ENCODE measurements at places on chromosomes 6 and 20.

DNA sequence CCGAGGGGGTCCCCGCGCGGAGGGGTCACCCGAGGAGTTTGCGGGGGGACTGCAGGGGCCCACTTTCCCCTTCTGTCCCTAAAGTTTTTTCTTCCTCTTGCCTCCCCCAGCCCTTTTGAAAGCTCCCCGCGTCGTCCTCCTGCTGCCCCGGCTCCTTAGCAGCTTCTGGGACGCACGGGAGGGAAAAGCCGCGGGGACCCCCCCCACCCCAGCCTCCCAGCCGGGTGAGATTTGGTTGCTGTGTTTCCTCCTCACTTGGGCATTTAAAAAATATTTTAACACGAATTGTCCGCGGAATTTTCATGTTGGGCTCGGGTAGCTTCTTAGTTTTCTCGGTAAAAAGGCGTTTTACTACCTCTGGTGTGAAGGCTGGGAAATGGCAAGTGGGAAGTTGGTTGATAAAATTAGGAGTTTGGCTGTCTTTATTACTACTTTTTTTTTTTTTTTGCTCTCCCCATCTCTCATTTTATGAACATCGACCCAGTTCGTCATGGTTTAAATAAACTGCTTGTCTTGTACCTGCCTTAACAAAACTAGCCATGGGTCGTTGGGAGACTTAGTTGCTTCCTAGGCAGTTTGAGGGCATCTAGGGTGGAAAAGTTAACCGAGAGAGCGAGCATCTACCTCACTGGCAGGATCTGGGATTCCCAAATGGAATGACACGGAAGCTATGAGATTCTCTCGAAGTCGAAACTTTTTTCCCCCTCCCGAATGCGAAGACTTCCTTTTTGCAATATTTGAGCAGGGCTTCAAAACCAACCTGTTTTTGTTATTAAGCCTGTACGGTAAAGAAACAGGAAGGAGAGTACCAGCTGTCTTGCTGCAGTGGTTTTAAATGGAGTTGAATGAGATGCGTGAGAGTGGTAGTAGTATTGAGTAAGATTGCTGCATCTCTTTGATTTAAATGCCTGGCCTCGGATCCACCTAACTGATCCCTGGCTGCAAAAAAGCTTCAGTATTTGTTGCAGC, 868 bp downstream of the NCOA3 start:
- DNase-seq: peak; percentile 94

DNA sequence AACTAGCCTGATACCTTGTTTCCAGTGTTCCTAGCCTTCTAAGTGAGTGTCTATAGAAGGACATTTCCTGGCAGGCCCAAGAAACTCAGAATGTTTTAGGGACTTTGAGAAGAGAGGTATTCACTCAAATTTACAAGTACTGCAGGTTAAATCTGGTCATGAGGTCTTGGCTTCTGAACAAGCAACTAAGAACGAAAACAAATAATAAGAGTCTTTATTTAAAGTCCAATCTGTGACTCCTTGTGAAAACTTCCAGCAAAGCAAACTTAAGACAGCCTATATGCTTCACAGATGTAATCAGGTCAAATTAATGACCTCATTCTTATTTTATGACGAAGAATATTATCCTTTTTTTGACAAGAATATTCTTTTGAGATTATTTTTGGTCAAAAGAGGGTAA, 79.4 kb upstream of the PRSS16 start:
- DNase-seq: no peak

DNA sequence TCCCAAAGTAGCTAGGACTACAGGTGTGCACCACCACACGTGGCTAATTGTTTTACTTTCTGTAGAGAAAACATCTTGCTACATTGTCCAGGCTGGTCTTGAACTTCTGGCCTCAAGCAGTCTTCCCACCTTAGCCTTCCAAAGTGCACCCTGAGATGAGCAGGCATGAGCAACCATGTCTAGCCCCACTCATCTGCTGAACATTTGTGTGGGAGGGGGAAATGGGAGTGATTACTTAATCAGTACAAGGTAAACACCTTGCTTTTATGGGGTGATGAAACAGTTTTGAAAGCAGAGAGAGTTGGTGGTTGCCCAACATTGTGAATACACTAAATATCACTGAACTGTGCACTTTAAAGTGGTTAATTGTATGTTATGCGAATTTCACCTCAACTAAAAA, 5.3 kb downstream of the APMAP start:
- no peak for DNase-seq

DNA sequence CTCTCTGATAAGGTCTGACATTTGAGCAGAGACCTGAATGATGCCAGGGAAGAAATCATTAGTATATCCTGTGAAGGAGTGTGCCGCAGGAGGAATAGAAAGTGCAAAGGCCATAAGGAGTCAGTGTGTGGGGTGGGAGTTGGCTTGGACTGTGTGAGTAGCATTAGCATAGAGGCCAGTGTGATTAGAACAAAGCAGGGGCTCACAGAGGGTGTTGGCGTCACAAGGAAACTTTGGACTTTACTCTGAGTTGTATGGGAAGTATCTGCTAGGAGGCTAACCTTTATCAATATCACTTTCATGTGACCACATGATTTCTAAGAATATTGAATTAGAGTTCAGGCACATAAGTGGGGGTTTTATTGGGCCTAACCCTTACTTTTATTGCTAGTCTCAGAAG, 12.1 kb downstream of the TMEM200A start:
- DNase-seq: no peak

GRCh38 chr20:62999580-62999979, 7.2 kb downstream of the BHLHE23 start:
- DNase-seq: no peak

DNA sequence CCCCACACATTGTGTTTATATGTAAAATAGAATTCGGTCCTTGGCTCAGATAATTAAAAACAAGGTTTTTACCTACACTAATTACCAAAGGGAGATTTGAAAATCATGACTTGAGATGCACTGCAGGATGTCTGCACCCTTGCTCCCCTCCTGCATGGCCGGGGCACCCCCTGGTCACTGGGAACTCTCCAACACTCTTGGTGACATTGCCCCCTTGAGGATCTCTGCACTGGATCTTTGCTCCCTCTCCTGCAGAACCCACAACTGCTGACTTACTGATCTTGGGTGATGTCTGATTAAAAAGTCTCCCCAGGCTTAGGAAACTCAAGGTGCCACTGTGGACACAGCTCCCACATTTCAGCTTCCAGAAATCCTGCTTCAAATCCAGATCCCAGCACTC, 17.1 kb upstream of the CSNK2A1 start:
- DNase-seq: no peak

DNA sequence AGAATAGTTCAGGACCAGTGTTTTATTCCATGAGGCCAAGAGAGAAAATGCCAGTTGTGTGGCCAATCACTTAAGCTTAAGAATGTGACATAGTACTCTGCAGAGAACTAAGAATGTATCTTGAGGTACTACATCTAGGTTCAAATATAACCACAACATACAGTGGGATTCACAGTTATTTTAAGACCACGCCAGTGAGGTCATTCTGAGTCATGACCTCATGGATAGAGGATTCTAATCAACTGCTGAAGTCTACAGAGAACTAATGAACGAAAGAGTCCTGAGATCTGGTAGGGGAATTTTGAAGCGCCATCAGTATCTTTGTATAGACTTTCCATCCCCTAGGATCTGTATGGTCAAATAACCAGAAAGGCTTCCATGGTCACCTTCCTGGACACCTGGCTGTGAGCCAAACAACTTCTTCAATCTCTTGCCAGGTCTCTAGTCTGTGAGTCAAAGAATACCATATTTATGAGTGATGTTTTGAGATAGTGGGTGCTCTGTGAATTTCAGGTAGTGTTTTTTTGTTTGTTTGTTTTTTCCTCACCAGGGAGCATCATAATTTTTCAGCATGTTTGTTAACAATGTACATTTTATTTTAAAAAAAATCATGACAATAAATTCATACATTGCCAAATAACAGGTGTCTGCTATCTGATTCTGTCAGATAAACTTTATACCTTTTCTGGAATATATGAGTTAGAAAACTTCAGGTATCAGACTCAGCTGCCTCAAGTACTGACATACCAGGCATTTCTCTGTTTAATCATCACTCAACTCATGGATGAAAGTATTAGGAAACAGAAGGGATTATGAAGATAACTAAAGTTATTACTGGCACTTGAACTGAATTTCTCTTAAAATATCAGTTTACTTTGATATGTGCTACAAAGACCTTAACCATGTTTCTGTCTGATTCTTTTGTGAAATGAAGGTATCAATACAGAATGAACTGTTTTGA, 217.9 kb downstream of the PLCB4 start:
- no peak for DNase-seq

DNA sequence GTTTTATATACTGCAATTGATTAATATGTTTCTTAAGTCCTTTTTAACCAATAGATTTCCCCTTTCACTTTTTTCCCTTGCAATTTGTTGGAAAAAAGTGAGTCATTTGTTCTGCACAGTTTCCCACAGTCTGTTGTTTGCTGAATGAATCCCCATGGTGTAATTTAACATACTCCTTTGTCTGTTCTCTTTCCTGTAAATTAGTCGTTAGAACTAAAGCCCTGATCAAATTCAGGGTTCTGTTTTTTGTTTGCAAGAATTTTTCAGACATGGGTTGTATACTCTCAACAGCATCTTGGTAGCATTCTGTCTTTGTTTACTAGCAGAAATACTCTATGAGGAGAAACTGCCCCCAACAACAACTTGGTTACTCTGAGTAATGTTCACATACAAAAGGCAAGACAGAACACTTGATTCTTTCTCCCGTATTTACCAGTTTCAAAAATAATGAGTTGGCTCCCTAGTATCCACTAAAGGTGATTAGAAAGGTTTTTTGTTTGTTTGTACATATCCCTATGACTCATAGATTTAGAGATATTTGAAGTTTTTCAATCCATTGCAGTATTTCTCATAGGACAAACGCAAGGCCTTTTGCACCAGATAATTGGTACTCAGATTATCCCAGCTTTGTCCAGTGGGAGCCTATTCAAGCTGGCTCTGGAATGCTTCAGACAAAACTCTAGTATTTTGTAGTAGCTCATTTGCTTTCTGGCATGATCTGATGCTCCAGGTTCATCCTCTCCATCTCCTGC, 16.5 kb downstream of the BLOC1S5 start:
- DNase-seq: no peak

GRCh38 chr20:11697646-11698045, 220.0 kb upstream of the BTBD3 start:
- no peak for DNase-seq
